ENCODE measurements at places on chromosomes 5 and 9.

DNA sequence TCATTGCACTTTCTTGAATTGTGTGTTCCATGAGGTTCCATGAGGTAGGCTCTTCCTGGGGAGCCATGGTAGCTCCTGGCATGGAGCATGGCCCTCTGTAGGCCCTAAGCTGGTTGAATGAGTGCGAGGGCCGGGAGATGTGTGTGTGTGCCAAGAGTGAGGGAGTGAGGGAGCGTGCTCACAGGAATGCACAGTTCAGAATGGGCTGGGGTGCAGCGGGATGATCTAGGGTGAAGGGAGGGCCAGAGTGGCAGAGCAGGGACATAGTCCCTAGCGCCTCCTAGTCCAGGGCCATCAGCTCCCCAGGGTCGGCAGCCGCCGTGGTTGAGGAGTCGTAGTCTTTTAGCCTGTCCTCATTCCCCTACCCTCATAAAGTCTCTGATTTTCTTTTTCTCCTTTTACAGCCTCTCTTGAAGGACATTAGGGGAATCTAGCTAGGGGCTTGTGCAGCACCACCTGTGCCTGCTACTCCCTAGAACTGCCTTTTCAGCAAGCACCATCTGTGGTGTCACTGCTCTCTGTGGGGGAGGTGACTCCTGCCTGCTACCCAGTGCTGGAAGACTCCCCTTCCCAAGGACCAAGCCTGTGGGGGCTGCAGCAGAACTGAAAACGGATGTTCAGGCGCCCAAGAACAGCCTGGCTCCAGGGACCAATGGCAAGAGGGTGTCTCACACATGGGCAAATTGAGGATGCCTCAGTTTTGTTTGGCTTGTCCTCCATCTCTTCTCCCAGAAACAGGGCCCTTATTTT, 65.3 kb upstream of the PPARGC1B start:
- DNase-seq = no peak

DNA sequence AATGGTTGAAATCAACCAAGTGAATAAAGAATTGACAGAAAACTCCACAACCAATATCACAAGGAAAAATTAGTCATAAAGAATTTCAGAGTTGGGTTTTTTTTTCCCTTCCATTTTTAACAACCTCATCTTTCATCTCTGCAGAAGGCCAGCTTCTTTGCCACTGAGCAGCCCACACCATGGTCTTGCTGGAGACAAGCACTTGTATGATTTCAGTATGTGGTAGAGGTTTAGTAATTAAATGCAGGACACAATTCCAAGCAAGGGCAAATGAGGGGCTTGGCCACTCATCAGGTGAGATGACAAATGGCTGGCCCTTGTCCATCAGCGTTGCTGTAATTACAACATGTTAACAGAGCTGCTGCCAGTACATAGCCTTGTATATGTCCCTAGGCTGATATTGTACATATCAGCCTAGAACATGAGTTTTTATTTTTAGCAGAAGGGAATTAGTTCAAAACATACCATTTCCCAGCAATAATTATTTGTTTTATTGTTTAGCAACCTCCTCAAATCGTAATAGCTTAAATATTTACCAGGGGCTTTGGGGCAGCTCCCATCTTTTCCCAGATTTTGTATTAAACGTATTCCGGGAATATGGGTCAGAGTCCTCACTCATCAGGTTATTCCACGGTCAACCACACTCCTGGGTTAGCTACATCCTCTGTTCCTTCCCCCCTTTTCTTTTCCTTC, 5.0 kb upstream of the C9 start:
- no peak for DNase-seq

DNA sequence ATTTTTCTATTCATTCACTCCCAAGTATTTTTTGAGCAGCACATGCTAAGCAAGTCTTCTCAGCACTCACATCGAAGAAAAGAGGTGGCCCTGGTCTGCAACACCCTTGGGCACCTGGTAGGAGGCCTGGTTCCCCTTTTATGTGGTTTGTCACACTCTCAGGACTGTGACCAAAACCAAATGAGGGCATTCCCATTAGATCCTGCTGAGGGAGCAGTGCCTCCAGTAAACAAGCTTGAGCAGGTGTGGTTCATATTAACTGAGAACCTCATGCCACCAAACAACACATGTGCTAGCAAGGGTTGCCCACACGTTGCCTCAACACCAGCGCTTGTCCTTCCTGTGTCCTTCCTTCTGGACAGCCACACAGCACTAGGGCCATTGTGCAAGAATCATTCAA, 26.9 kb upstream of the SYK start:
- no peak for DNase-seq

DNA sequence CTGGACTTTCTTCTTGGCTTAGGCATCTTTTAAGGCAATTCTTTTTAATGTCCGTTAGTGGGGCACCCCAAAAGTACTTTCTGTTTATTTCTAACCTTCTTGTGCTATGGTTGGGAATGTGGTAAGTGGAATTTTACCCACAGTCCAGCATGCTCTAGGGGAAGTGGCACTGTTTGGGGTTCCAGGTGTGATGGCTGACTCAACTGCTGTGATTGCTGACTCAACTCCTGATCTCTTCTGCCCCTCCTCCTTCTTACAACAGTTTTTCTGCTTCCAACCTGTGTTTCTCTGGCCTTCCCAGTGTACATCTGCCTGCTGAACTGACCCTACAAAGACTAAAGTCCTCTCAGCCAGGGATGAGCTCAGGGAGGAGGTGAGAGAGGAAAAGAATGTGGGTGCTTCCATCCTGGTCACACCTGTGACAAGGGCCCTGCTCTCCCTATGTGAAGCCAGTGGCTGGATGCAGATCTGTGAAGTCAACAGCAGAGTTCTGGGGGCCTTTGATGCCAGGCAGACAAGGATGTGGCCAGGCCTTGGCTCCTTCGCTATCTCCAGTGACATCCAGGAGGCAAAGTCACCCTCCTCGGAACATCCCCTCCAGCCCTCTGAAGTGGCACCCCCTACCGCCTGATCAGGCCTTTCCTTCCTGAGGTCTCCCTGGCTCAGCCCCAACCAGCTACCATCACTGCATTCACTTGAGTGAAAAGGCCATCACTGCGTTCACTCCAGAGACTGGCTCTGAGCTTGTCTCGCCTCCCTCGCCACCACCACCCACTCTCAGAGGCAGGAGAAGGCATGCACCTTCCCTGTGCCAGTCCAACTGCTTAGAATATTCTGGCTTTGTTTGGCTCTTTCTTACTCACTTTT, 72.2 kb downstream of the C5orf15 start:
- no peak for DNase-seq

DNA sequence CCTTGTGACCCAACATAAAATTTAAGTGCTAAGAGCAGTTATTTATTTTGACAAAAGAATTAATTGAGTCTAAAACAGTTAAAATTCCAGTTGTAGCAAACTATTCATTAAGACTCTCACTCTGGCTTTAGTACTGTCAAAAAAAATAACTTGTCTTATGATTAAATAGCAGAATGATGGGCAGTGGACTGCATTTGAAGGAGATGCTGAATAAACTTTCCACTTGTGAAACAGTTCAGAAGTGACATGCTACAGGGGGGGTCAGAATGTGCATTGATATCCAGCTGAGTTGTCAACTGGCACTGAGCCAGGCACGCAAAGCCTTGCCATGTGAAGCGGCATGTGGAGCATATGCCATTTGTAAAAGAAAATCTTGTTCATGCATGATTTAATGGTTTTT, 76.0 kb downstream of the FCHO2 start:
- DNase-seq = no peak

DNA sequence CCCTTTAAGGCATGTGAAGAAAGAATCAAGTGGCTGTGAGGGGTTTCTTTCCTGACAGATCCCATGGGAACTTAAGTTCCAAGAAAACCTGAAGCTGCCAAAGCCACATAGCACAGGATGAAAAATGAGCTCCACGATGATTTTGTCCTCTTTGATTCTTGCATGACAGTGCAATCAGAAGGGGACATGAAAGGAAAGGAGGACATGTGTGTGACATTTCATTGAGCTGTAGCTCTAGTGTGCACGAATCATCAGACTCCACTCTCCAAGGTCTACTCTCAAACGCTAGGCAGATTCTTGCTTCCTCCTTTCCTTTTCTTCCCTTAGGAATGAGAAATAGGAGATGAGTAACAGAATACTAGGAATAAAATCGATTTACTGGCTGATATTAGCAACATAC, 142.0 kb downstream of the ZNF608 start:
- no peak for DNase-seq

DNA sequence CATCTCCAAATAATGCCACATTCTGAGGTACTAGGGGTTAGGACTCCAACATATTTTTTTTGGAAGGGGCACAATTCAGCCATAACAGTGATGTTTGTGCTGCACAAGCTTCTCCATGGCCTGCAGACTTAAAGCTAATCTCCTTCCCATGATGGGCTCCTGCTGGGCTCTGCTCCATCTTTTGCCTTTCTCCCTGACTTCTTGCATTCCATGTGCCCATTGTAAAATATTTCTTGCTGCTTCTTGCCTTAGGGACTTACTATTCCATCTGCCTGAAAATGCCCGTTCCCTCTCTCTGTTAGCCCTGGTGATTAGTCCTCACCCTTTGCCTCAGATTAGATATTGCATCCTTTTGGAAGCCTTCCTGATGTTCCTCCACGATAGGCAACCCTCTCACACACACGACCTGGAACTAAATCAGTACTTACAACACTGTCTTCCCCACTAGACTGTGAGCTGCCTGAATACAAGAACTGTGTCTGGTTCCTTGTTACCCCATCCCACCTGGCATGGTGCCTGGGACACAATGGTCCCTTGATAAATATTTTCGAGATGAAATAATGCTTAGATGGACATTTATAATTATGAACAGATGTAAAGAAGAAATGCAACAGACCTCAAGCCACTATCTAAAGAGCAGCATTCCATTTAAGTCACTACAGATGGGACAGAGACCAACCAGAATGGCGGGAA, 33.5 kb downstream of the OR1J1 start:
- no peak for DNase-seq

DNA sequence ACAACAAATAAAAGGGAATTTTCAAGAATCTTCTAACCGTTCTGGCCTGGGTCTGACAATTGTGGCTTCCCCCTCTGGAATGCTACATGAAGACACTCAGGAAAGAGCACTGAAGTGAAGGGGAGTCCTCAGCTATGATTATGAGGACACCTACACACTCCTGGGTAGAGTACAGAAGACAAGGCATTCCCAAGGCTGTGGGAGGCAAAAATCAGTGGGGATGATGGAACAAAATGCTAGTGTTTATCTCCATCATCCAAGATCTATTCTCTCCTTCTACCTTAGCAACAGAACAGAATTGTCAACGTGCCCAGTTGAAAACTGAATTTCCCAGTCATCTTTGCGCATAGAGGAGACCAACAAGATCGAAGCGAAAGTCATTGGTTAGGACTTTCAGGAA, 130.1 kb upstream of the LARP1 start:
- DNase-seq = no peak

GRCh38 chr5:154811653-154812465, 38.5 kb downstream of the FAXDC2 start:
- peak; percentile 80 for DNase-seq

GRCh38 chr5:156388233-156388632, 61.3 kb downstream of the SGCD start:
- no peak for DNase-seq

GRCh38 chr9:33161589-33162132, 5.5 kb downstream of the B4GALT1 start:
- DNase-seq = peak; percentile 83

- DNase-seq = no peak
Observed at GRCh38 chr9:4059437-4059836, 240.4 kb downstream of the GLIS3 start.

DNA sequence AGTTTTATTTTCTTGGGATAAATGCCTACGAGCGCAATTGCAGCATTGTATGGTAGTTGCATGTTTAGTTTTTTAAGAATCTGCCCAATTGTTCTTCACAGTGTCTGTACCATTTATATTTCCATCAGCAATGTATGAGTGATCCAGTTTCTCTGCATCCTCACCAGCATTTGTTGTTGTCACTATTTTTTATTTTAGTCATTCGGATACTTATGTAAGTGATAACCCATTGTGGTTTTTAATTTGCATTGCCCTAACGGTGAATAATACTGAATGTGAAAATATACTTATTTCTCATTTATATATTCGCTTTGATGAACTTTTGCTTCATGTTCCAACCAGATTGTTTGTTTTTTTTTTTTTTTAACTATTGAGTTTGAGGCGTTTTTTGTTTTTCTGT, 33.7 kb upstream of the PWWP2A start:
- no peak for DNase-seq

GRCh38 chr9:101618698-101619097, 23.9 kb upstream of the PPP3R2 start:
- no peak for DNase-seq

Measured in HT-29 (cell line).